ENCODE measurements at places on chromosomes 13 and 19.

- no peak for DNase-seq
Observed at GRCh38 chr13:99911965-99912566, 59.5 kb downstream of the ZIC5 start.

GRCh38 chr13:39263531-39263930, 225.3 kb downstream of the NHLRC3 start:
- DNase-seq: no peak

DNA sequence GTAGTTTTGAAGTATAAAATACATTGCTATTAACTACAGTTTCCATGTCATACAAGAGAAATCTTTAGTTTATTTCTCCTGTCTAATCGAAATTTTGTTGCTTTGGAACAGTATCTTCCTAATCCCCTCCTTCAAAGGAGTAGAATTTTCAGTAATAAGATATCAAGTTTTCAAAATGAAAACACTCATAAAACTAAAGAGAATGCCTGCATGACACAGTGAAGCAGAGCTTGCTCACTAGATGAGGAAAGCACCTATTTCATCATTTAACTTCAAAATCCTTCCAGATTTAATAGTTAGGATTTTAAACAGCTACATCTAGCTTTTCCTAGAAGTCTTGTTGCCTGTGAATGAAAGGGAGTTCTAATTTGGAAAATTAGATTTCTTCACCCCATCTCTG, 80.8 kb downstream of the TNFSF11 start:
- no peak for DNase-seq

- DNase-seq: no peak
Observed at GRCh38 chr13:99892196-99892613, 79.4 kb downstream of the ZIC5 start.

GRCh38 chr13:29476046-29476445, 119.4 kb downstream of the SLC7A1 start:
- no peak for DNase-seq

GRCh38 chr19:30450835-30451321, 78.7 kb downstream of the ZNF536 start:
- no peak for DNase-seq

GRCh38 chr13:34464011-34464410, 478.1 kb upstream of the NBEA start:
- DNase-seq: no peak

DNA sequence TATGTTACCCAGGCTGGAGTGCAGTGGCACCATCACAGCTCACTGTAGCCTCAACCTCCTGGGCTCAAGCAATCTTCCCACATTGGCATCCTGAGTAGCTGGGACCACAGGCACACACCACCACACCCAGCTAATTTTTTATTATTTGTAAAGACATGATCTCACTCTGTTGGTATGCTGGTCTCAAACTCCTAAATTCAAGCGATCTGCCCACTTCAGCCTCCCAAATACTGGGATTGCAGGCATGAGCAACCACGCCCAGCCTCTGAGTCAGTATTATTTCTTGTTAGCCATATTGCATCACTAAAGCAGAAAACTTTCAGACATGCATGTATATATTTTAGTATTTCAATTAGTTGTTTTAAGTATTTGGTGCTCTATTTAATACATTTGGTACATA, 376.4 kb downstream of the GPC6 start:
- DNase-seq: no peak

- no peak for DNase-seq
Observed at GRCh38 chr19:16136185-16136999, 7.1 kb upstream of the HSH2D start.

DNA sequence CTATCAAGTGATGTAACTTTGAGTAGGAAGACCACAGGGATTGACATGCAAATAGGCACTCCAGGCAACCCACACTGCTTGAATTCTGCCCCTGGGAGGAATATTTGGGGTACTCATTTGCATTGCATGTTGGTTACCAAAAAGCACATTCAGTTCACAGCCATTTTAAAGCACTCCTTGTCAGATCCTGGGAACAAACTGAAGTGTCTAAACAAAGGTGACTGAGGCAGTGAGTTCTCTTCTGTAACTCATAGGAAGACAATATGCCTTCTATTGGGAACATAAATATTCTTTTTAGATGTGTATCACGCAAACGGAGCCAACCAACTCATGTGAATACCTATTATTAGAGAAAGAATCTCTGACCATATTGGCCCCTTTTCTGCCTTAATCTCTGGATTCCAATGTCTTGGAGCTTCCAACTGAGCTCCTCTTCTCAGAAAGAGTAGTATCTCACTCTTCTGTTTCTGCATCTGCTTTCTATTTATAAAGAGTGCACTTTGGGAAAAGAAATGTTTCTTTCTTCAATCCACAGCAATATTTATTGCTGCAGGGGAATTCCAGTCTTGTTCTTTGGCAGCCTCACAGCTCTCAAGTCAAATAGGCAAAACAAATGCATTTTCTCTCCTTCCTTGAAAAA, 125.7 kb upstream of the NBEA start:
- no peak for DNase-seq

GRCh38 chr19:47146920-47147319, 16.3 kb downstream of the SAE1 start:
- no peak for DNase-seq

- DNase-seq: peak; percentile 17
Observed at GRCh38 chr19:47663911-47664771, 49.1 kb upstream of the EHD2 start.

GRCh38 chr13:36787181-36787580, 31.8 kb upstream of the RFXAP start:
- DNase-seq: no peak

- no peak for DNase-seq
Observed at GRCh38 chr13:45086484-45086883, 33.8 kb upstream of the GTF2F2 start.

GRCh38 chr19:44303976-44304568, 753 bp downstream of the ZNF235 start:
- no peak for DNase-seq

GRCh38 chr19:30070198-30070967, 128.3 kb downstream of the URI1 start:
- no peak for DNase-seq

GRCh38 chr13:99260216-99260615, 2.0 kb upstream of the GPR18 start:
- no peak for DNase-seq

DNA sequence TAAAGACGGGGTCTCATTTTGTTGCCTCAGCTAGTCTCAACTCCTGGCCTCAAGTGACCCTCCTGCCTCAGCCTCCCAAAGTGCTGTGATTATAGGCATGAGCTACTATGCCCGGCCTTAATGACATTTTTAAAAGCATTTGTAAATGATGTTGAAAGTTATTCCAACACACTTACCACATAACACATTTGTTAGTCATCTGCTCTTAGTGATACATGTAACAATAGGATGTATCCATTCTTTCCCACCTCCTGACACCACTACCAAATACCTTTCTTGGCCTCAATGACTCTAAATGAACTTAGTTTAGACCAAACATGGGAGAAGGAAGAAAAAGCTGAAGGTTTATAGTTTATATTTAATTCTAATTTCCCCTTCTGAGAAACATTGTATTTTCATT, 59.8 kb upstream of the MEDAG start:
- DNase-seq: no peak

DNA sequence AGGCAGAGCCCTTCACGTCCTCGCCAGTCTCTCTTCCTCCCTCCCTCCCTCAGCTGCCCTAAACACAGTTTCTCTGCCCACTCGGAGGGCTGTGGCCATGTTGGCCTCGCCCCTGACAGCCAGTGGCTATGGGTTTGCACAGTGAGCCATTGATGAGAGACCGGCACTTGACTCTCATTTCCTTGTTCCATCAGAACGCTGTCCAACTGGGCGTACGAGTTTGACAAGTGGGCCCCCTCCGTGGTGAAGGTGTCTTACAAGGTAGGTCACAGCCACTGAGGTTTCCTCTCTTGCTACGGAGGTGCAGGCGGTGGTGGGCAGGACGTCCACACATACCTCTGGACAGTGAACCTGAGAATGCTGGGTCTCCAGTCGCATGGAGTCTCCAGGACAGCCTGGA, 57.9 kb downstream of the SMARCA4 start:
- no peak for DNase-seq

DNA sequence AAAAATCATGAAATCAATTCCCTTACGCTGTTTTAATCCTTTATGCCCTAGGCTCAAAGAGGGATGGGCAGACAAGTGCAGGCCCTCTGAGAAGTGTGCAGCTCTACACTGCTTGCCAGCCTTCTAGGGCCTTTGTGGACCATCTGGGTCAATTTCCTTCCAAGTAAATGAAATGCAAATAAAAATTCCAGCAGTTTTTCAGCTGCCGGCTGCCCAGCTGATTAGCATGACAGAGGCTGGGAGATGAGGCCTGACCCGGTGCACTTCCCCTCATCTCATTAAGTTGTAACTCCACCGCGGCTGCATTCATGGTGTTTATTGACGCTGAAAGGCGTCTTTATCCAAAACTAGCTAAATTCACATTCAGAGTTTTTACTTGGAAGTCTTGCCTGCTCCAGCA, 47.5 kb upstream of the GSX1 start:
- DNase-seq: no peak

DNA sequence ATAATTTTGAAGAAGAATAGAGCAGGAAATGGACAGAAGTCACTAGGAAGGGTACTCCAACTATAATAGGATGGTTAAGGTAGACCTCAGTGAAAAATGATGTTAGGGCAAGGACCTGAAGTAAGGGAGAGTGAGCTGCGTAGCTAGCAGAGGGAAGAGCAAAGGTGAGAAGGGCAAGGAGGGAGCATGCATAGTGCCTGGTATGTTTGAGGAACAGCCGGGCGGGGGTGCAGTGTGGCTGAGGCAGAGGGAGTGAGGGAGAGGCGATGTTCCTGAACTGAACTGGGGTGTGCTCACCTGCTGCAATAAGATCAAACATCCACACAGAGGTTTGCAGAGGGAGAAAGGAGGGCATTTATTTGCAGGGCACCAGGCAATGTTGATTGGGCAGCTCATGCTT, 110.4 kb downstream of the DNAJC15 start:
- no peak for DNase-seq

DNA sequence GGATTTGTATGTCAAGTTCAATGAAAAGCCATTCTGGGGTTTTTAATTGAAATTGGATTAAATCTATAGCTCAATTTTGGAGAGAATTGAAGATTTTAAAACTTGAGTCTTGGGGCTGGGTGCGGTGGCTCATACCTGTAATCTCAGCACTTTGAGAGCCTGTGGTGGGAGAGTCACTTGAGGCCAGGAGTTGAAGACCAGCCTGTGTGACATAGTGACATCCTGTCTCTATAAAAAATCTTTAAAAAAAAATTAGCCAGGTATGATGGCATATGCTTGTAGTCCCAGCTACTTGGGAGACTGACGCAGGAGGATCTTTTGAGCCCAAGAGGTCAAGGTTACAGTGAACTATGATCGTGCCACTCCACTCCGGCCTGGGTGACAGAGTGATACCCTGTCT, 41.2 kb downstream of the VAV1 start:
- DNase-seq: no peak

GRCh38 chr13:31444266-31444856, 244.6 kb downstream of the B3GLCT start:
- no peak for DNase-seq

DNA sequence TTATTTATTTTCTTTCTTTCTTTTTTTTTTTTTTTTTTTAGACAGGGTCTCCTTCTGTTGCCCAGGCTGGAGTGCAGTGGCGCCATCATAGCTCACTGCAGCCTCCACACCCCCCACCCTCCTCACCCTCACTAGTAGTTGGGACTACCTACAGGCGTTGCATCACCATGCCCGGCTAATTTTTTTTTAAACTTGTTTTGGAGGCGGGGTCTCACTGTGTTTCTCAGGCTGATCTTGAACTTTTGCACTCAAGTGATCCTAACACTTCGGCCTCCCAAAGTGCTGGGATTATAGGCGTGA, 33.6 kb downstream of the GJA3 start:
- no peak for DNase-seq

- DNase-seq: no peak
Observed at GRCh38 chr13:33940256-33940655, 122.3 kb downstream of the RFC3 start.

DNA sequence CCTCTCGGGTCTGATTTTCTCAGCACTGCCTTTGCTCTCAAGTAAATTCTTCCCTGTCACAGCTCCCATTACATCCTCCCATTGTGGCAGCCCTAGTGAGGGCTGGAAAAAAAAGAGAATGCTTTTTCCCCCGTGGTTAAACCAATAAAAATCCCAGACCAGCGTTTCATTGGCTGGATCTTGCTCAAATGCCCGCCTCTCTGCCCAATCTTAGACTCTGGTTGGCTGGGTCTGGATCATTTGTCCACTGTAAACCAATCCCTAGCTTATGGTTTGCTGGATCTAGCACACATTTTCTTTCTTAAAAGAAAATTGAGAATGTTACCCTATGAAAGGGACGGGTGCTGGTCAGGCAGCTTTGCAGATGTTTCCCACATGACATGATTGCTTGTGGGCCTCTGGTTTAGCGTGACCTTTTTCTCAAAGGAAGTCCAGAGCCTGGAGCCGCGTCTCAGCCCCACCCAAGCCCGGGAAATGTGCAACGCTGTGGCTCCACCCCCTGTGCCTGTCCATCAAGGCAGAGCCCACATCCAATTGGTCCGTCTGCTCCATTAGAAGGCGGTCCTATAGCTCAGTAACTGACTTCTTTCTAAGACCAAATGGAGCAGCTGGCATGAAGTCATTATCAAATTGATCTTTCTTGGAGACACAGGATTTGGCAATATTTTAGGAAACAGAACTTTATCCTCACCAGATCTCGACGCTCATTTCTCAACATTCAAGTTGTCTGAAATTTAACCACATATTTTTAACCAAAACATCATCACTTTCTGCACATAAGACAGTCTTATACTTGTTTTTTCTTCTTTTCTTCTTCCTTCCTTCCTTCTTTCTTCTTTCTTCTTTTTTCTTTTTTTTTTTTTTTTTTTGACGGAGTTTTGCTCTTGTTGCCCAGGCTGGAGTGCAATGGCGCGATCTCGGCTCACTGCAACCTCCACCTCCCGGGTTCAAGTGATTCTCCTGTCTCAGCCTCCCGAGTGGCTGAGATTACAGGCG, 2.6 kb upstream of the MCEMP1 start:
- DNase-seq: peak; percentile 46

DNA sequence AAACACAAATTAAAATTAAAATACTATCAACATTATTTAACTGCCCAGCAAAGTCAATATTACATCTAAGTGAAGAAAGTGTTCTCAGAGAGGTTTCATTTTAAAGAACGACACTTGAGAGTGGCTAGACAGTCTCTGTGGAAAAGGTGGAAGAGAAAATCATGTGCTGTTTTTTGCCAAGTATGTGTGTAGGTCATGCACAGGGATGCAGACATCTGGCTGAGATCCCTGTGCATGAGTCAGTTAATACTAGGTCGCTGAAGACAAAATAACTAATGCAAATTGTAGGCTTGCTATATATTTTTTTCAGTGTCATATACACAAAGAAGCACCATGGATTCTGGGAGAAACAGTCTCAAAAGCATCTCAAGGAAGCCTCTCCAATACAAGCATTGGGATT, 44.3 kb upstream of the ENOX1 start:
- DNase-seq: no peak

DNA sequence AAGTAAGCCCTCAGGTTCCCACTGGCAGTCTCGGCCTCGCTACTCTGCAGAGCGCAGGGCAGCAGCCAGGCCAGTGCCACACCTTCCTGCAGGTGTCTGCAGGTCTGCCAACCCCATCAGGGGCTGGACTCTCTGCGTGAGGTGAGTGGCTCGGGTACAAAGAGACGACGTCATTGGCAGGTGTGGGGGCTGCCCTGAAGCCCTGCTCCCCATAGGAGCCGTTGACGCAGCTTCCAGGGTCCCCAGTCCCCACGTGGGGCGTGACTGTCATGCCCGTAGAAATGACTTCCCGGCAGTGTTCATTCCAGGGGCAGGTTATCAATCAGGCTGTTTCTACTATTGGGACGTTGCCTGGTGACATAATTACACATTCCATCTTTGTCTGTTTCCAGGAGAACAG, 15.3 kb upstream of the GJB6 start:
- no peak for DNase-seq

GRCh38 chr19:40592170-40592569, 9.0 kb upstream of the LTBP4 start:
- no peak for DNase-seq
